ENCODE measurements at places on chromosomes 13 and 19.

DNA sequence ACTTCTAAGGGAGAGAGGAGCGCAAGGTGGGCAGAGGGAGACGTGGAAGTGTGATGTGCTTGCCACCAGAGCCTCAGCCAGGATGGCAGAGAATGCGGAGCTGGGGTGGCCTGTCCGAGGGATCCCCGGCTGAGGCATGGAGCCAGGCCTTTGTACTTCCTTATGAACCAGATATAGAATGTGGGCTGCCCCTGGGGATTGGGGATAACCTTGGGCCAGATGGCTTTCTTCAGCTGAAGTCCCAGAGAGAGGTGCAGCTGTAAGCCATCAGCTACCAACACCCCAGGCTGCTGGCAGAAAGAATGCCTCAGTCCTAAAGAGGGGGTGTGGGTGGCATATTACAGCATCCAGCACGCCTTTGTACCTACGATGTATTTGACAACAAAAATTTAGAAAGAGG is 25.5 kb upstream of the FBXO17 start:
- DNase-seq, result no peak

- DNase-seq, result no peak
Measured at GRCh38 chr13:104691767-104692467, 1625.7 kb upstream of the SLC10A2 start.

DNA sequence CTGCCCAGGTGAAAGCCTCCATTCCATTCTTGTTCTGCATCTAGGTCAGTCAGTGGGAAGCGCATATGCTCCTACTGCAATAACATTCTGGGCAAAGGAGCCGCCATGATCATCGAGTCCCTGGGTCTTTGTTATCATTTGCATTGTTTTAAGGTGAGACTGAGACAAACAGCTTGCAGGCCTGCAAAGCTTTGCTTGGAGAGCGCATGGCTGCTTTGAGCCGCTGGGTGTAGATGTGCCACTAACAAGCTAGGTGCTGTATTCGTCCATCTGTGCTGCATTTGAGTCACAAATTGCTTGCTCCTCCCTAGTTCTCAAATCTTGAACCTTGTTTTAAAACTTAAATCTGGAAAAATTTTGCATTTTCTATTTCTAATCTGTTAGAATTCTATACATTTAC is 219.1 kb downstream of the LMO7 start:
- DNase-seq, result no peak

- no peak for DNase-seq
Measured at GRCh38 chr13:66264971-66265370, 965.2 kb downstream of the PCDH9 start.

DNA sequence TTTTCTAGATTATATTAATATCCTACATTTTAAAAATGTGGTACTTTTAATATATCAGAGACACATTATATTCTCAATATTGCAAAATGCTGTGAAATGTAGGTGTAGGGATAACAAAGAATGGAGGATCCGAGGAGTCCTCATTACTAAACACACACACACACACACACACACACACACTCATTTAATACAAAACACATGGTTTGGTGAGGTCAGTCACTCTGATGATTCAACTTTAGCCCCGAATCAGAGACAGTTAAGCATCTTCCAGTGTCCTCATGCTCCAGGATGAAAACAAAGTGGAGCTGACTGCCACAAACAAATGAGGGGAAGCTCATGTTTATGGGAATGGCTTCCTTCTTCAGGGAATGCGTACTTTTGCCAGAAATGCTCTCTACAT is 147.5 kb downstream of the CYSLTR2 start:
- no peak for DNase-seq

DNA sequence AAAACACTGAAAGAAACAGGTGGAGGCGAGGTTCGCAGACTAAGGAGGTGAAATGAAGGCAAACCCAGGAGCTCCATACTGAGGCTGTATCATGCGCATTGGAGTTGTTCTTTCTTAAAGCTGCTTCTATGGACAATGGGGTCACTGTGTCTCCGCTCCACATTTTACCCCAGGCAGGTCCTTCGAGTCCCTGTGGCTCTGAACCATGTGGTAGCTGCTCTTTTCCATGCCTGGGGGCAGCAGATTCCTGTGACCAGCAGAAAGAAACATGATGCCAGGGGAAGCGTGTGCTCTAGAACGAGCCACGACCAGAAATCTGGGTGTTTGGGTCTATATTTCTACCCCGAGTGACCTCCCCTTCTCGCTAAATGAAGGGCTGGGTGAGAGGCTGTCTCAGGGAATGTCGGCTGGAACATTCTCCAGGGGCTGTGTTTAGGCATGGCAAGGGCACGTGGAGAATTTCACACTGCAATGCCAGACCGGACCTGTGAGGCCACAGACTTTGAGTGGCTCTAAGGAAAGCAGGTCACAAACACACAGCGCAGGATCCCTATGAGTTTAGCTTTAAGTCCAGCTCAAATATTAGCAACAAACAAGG is 95.7 kb upstream of the IRS2 start:
- no peak for DNase-seq

GRCh38 chr13:112638157-112638750 is 50.3 kb upstream of the TUBGCP3 start:
- DNase-seq, result peak; percentile 34
